CD4-positive, alpha-beta T cell treated with Interleukin-2 at 100 ng/mL for 4 hours (primary cell): ENCODE measurements at places on chromosomes 3 and 15.

DNA sequence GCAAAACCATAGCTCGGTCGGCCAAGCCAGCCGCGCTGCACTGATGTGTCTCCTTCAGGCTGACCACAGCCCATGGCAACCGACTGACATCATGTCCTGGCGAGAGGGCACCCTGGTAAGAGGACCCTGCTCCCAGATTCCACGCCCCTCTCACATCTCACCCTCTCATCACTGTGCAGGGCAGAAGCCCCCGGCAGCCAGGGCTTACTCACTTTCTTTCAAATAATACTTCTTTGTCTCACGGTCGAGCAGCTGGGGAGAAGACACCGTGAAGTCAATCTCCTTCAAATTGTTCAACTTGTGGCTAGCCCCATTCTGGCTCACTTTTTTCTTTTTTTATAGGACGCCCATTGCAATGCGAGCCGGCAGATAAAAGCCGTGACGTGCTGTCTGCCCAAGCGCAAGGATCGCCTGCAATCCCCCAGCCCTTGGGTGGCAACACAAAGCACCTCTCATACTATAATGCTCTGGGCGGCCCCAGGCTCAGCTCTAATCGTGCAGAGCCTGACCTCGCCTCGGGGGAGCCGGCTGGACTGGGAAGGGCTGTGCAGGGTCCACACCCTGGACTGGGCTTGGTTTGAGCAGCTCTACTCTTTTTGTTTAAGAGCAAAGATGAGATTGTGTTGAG is 33.6 kb downstream of the VGLL4 start:
- no peak for DNase-seq

GRCh38 chr3:107666853-107667252 is 144.1 kb downstream of the BBX start:
- no peak for DNase-seq

DNA sequence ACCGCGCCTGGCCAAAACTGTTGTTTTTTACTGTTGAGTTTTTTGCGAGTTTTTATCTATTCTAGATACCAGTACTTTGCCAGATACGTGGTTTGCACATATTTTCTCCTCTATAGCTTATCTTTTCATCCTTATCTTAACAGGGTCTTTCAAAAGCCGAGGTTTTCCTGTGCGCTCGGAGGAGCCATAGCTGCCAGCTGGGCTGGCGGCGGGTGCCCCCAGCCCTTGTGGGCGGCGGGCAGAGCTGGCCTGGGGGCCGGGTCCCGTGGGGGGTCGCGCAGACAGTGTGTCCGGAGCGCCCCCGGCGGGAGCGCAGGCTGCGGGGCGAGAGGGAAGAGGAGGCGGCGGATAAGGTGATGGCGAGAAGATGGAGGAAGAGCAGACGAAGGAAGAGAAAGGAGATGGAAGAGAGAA is 11.1 kb upstream of the EIF4A2 start:
- DNase-seq, result no peak

- DNase-seq, result no peak
Measured at GRCh38 chr15:90588427-90588826, 58.7 kb downstream of the CRTC3 start.

DNA sequence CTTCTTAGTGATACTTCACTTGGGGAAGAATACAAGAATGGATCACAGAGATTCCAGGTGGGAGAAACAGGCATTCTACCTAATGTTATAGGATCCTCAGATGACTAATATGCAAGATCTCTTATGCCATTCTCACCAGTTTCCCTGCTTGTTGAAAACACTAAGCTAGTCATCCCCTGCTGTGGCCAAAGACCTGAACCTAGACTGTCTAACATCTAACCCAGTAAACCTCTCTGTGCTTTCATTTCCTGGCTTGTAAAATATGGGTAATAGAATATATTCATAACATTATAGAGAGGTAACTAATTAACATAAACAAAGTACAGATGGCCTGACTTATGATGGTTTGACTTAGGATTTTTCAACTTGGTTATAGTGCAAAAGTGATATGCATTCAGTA is 776.3 kb downstream of the TUSC7 start:
- no peak for DNase-seq

- DNase-seq, result no peak
Measured at GRCh38 chr3:124246949-124247348, 255.0 kb upstream of the ROPN1 start.

GRCh38 chr15:51193526-51193925 is 98.8 kb upstream of the TNFAIP8L3 start:
- no peak for DNase-seq
